ENCODE measurements at places on chromosomes 6 and 20.

DNA sequence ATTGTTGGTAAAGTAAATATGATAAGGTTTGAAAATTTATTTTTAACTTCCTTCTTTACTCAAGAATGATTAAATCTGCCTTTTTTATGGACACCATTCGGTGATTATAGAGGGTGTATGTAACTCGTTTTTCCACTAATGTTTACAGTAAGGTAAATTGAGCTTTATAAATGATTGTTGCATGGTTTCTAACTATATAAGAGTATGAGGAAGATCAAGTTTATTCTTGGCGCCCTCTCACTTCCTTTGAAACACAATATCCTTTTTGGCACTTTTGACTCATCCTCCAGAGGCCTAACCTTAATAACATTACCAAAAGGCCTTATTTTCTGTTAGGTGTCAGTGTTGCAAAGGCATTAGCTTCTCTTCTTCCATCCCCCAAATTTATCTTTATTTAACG lies 41.8 kb upstream of the MTRF1L start:
- no peak for DNase-seq

- peak; percentile 6 for DNase-seq
These were observed 204.7 kb upstream of the RNF217 start for GRCh38 chr6:124757560-124757959.

DNA sequence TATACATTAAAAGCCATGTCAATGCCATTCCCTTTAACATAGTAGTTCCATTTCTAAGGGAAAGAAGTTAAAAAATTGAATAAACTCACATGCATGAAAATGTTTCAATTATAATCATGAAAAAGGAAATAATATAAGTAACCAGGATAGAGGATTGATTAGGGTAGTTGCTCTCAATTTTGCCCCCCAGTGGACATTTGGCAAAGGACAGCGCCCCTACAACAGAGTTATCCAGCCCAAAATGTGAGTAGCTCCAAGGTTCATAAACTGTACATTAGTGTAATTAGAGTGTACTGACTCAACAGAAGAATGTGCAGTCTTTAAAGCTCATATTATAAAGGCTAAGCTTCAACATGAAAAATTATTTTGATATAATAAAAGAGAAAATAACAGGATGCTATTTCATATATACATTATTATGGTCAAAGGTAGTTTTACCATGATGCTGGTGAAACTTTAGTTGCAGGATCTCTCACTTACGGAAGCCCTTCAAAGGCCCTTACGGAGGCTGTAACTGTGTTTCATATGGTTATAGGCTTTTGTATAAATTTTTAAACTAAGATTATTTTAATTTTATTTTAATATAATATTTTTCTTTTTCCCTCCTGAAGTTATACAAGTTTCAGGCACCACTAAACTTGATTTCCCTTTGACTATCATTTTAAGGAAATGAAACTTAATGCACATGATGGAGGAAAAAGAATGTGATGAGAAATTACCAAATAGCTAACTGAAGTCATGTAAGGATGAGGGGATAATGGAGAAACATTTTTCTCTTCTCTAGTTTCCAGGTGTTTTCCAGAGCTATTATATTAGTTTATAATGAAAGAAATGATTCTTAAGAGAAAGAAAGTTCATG lies 403.6 kb downstream of the PLCB1 start:
- DNase-seq: no peak

- peak; percentile 76 for DNase-seq
These were observed 50.7 kb upstream of the CD83 start for GRCh38 chr6:14066782-14067406.

- DNase-seq: no peak
These were observed 831.2 kb downstream of the MAFB start for GRCh38 chr20:39857835-39858234.

All from COR-L47 (cell line).